ENCODE measurements at places on chromosomes 5 and 9.

- peaks cover 16% of the 10 kb centered on the region for H3K4me1 ChIP-seq
- H3K4me3 ChIP-seq, result peak overlapping the region; percentile 36
- no peaks in the 10 kb centered on the region for H3K36me3 ChIP-seq
- H3K27me3 ChIP-seq, result no peaks in the 10 kb centered on the region
- DNase-seq, result no peak
- no peak overlapping the region for H3K27ac ChIP-seq
Observed at GRCh38 chr5:4229414-4230292, 634.0 kb downstream of the IRX1 start.

GRCh38 chr9:98873951-98874371 is 66.5 kb downstream of the GALNT12 start:
- no peak overlapping the region for H3K27ac ChIP-seq
- H3K4me3 ChIP-seq, result no peak overlapping the region
- H3K4me1 ChIP-seq, result no peaks in the 10 kb centered on the region
- H3K27me3 ChIP-seq, result no peaks in the 10 kb centered on the region
- no peak for DNase-seq

GRCh38 chr9:35489313-35490154 is at the start of gene RUSC2:
RUSC2 (plus strand) TSS chr9:35490111; CDS start chr9:35546522, 56,411 bp downstream.
- H3K27me3 ChIP-seq, result no peaks in the 10 kb centered on the region
- DNase-seq, result peak; percentile 89
- no peak within 1 kb of the TSS for H3K27ac ChIP-seq
- no peaks in the 10 kb centered on the region for H3K36me3 ChIP-seq
- peaks cover 10% of the 10 kb centered on the region for H3K4me1 ChIP-seq
- H3K4me3 ChIP-seq, result peak within 1 kb of the TSS; percentile 83

DNA sequence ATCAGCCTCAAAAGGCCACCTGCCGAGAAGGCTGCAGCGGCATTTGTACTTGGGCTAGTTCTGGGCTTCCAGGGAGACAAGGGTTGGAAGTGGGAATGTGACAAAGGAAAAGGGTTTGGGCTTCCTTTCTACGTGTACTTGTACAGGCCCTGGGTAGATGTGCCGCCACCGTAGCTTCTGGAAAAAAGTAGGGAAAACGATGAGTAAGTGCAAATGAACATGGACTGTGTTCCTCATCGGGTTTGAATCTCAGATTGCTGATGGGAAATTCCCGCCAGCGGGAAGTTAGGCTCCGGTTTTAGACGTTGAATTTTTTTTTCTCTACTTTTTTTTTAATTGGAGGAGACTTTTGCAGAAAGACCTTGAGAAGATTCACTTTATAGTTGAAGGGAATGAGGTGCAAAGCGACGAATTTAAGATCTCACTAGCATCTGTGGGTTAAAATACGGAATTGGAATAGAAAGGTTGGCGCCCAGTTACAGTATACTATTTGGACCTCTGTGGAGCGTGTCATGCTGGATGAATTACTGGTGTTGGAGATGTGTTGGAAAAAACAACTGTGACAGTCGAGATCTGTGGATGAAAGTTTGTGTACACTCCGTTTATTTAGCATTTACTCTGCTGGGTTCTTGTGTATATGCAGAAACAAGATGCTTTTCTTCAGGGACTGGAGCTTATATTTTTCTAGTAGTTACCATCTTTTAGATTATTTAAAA is 1.2 kb downstream of the G3BP1 start:
- H3K27me3 ChIP-seq, result no peaks in the 10 kb centered on the region
- no peak for DNase-seq
- H3K27ac ChIP-seq, result no peak overlapping the region
- H3K36me3 ChIP-seq, result peaks cover 2% of the 10 kb centered on the region

- no peaks in the 10 kb centered on the region for H3K4me1 ChIP-seq
- H3K36me3 ChIP-seq, result no peaks in the 10 kb centered on the region
- no peak overlapping the region for H3K4me3 ChIP-seq
- DNase-seq, result no peak
- no peaks in the 10 kb centered on the region for H3K27me3 ChIP-seq
Observed at GRCh38 chr9:106156465-106156864, 462.1 kb downstream of the TMEM38B start.

DNA sequence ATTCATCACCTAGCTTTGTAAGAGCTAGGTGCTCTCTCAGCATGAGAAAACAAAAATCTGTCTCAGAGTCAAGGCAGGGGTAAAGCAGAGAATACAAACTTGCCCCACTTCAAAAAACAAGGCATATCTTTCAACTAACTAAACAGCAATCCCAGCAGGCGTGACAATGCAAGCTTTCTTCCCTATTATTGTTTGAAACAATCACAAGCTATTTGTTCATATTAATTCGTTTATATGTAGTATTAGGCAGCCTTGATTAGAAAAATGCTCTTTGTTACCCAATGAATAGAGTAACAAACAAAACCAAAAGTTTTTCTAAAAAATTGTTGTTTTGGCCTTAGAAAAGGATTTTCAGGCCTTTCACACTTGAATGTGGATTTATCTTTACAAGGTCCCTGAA is 71.1 kb downstream of the LPAR1 start:
- H3K36me3 ChIP-seq, result peaks cover 88% of the 10 kb centered on the region
- no peak for DNase-seq
- H3K27ac ChIP-seq, result no peak overlapping the region
- peaks cover 3% of the 10 kb centered on the region for H3K4me1 ChIP-seq
- H3K27me3 ChIP-seq, result no peaks in the 10 kb centered on the region
- H3K4me3 ChIP-seq, result no peak overlapping the region

DNA sequence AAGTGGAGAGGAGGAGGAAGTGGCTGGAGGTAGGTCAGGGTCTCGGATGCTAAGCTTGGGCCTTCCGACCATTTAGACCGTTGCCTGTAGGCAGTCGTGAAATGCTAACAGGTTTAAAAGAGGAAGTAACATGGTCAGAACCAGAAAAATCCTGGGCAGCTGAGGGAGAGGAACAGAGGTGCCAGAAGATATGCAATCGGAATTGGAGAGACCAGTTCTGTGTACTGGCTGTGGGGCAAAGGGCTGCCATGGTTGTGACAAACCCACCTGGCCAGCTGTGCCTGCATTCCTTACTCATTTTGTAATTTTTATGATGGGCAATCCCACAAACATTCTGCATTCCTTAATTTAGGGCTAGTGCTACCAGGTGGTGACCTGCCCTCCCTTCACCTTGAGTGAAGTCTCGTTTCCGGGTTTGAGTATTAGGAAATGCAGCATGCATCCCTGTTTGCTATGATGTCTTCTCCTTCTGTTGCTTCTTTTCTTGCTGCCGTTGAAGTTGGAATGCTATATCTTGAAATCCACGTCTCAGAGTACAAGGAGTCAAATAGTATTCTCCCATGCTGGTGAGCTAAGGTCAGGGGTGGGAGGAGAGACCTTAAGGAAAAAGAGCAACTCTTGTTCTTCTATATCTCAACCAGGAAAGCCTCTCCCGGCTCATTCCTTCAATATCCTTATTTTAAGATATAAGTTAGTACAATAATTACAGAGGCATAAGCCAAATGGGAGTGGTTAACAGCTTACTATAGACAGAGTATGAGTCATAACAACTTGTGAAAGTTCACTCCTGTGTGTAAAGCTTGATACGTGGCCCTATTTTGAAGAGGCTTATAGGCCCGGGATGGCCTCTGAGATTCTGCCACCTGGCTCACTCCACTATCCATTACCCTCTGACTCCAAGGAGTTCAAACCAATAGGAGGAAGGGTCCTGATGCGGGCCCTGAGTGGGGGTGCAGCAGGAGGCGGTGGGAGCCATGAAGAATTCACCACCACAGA is 37.0 kb downstream of the B4GALT1 start:
- no peaks in the 10 kb centered on the region for H3K27me3 ChIP-seq
- peaks cover 12% of the 10 kb centered on the region for H3K36me3 ChIP-seq
- H3K4me1 ChIP-seq, result no peaks in the 10 kb centered on the region
- no peak for DNase-seq

- no peaks in the 10 kb centered on the region for H3K36me3 ChIP-seq
- H3K27ac ChIP-seq, result no peak overlapping the region
- no peak for DNase-seq
- H3K4me3 ChIP-seq, result no peak overlapping the region
- H3K27me3 ChIP-seq, result no peaks in the 10 kb centered on the region
Observed at GRCh38 chr9:3735251-3735650, 209.4 kb upstream of the RFX3 start.

All from neuronal stem cell (in vitro differentiated cells).